ENCODE measurements at places on chromosomes 7 and 10.

- DNase-seq, result no peak
Observed at GRCh38 chr10:89702121-89702480, 711 bp downstream of the KIF20B start.

DNA sequence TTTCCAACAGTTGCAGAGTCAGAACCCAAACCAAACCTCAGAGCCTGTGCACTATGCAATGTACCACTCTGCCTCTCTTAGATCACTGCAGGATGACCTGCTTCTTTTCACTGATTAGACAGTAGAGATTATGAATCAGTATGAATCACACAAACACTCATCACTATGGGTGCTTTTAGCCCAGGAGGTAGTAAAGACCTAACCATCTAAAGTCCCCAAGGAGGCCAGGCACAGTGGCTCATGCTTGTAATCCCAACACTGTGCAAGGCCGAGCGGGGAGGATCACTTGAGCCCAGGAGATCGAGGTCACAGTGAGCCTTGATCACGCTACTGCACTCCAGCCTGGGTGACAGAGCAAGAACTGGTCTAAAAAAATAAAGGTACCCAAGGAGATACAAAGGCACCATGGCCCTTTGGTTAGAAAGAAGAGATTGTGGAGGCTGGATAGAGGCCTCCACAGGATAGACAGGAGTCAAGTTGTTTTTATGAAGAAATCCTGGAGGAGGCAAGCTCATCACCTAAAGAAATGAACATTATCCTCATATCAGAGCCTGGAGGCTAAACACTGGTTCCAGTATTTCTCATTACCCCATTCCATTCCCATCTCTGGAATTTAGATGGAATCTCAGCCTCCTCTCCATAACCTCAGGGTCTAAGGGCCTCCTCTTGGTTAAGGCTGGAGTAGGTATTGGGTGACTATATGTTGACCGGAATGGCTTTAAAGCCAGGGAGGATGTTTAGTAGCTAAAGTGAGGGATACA, 12.9 kb downstream of the SEC31B start:
- DNase-seq, result no peak

- DNase-seq, result no peak
Observed at GRCh38 chr10:100737355-100738054, 7.9 kb upstream of the PAX2 start.

DNA sequence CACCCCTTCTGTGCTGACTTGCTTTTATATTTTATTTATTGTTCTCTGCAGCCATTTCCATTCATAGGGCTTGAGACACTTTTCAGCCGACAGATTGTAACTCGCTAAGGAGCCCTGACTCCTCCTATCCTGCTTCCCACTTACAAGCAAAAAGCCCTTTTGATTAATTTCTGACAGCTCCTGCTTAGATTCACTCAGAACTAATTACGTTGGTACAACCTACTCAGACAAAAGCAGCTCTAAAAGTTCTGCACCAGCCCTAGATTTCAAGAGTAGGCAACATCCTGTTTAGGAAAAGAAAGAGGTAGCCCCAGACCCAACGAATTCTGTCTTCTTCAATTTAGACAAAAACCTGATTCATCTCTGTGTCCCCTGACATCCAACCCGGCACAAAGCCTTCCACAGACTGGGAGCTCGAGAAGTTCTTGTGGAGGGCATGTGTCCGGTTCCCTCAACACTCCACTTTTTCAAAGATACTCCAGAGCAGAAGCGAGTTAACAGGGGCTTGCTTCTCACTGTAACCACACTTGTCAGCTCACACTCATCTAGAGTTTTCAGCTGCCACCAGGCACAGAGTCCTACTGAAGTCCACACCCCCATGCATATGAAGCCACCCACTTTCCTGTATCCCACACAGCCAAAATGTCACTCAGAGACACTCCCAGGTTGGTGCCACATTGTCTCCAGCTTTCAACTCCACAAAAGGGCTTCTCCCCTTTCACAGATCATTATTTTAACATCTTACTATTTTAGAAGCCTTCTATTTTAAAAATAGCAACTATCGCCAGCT, 113.6 kb upstream of the NFE2L3 start:
- DNase-seq, result no peak

GRCh38 chr7:150751702-150752101, 14.5 kb downstream of the GIMAP5 start:
- DNase-seq, result no peak

DNA sequence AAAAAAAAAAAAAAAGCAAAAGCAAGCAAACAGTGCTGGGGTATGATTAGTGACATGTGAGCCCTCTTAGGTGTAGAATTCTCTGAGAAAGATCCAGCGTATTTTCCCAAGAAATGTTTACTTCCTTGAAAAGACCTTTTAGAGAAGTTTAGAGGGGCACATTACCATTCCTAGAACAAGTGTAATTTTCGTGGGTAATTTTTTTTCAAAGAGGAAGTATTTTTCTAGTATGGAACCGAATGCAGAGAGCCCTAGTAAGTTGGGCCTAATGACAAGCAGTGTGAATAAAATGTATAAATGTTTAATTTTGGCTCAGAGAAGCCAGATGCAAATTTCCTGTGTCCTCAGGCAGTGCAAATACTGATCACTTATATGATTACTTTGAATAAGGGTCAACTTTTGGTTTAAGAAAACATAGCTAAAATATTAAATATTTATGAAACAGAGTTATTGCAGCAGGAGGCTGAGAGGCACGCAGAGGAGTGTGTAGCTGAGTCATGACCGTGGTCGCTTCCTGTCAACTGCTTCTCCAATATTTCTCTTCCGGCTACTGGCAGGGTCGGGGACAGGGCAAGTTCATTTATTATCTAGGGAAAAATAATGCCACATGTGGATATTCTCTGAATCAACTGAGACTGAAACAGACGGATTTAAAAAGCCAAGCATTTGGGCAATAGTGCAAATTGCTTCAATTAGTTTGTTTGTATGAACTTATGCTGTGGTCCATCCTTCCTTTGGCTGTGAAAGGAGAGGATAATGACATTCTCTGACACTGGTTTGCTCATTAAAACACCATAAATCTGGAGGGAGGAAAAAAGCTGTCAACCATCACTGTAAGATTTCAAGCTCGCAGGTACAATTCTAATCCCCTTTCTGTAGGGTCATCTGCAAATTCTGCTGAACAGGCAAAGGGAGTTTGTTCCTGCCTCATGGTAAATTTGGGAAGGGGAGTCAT, 495.2 kb downstream of the GLRX3 start:
- no peak for DNase-seq

- DNase-seq, result no peak
Observed at GRCh38 chr7:158495786-158496185, 91.8 kb downstream of the PTPRN2 start.

DNA sequence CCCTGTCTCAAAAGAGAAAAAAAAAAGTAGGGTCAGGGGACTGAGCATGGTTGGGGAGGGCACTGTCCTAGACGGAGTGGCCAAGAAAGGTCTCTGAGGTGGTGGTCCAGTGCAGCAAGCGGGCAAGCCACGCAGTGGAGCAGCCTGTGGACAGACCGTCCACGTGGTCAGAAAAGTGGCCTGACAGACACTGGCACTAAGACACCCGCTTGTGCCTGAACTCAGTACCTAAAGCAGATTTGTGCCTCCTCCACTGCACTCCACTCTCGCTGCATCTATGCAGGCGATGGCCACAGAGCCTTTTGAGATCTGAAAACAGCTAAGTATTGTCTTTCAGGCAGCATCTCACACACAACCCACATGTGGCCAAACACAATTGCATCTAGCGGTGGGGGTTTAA, 8.8 kb downstream of the ASB10 start:
- no peak for DNase-seq

DNA sequence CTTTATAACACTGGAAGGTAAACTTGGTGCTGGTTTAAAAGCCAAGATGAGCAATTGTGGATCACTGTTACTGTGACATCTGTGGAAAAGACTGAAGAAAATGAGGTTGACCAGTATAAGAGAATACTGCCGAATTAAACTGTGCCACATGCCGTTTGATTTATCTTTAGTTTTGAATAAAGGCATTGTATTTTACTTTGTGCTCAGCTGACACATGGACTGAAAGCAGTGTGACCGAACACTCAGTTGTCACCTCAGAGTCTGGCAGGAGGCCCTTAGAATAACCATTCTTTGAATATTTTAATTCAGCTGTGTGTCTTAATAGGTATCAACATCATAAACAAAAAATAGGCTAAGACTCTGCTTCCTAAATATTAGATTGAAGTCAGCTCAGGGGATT, 133.7 kb upstream of the GJD4 start:
- no peak for DNase-seq

- no peak for DNase-seq
Observed at GRCh38 chr10:59748834-59749233, 4.4 kb downstream of the MRLN start.

GRCh38 chr7:99679032-99679399, 780 bp downstream of the CYP3A5 start:
- DNase-seq, result no peak

- DNase-seq, result no peak
Observed at GRCh38 chr7:135390829-135391228, 119.1 kb downstream of the CNOT4 start.

DNA sequence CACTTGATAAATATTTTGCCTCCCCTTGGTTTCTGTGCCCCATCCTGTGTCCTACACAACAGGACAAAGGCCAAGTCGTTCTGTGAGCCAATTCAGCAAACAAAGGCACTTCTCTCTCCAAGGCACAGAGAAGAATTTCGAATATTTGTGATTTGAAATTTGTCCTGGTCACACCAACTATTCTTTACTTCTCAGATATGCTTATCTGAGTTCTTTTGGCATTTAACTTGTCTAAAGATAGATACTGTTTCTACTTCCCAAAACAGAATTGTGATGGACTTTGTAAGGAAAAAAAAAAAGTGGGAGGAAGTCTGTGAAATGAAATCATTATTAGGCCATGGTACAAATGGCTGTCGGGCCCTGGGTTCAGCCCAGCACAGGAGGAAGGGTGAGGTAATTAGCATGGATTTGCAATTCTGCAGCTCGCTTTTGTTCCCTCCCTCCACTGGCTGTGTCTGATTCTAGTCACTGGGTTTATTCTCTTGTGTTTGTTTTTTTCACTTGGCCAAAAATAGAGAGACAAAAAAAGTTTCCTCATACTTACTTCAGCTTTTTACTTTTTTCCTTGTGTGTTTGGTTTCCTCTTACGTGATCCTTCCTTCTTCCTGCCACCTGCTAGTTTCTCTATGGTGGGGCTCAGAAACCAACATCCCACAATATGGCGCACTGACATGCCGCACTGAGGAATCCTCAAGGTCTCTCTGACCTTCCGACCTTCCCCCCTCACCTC, 108.2 kb upstream of the MKLN1 start:
- DNase-seq, result no peak
